H1 (cell line): ENCODE measurements at places on chromosomes 7 and 10.

DNA sequence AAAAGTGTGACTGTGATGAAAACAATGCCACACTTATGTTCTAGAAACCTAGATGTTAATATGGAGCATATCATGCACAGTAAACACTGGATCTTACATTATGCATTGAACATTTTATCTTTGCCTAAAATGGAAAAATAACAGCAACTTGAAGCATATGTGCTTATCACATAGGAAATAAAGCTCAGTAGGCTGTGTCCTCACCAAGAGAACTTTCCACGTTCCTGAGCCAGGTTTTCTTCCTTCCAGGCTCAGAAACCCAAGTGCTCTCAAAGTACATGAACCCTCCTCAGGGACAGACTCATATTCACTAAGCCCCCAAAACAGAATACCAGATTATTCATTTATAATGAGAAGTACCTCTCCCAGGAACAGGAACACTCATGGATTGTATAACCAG, 79.4 kb upstream of the PRKAR2B start:
- no peak for DNase-seq

DNA sequence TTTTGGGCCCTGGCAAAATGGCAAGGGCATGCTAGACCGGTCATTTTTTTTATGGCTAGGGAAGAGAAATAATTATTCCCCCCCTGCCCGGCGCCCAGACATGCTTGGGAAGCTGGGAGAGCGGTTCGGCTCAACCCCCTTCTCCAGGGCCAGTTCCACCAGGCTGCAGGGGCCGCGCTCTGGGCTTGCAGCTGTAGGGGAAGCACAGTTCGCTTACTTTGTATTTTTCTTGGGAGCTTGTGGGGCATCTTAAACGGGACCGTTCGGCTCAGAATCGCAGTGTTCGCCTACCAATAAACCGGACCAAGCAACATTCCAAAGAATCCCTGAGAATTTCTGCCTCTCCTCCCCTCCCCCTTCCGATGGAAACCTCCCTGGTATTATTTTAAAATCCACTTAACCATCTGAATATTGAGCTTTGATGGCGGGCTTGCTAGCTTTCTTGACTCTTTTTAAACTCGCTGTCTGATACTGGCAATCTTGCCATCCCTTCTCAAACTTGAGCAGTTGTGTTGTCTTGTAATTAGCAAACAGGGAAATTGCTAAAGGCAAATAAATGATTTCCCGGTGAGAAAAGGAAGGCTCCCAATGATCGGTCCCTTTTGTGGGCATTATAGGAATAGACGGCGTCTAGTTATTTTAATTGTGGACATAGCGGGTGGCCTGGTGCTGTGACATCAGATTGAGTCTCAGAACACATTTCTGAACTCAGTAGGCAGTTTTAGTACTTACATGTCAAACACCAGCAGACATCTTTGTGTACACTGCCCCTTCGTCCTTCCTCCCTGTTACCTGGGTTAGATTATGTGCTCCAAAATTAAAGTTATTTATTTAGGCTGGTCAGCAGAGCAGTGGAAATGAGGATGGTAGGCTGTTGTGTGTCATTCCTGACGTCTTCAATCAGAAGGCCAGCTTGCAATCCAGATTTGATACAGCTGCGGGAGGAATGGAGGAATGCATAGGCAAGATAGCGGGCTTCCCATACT, 3.4 kb downstream of the TCF7L2 start:
- DNase-seq: no peak

DNA sequence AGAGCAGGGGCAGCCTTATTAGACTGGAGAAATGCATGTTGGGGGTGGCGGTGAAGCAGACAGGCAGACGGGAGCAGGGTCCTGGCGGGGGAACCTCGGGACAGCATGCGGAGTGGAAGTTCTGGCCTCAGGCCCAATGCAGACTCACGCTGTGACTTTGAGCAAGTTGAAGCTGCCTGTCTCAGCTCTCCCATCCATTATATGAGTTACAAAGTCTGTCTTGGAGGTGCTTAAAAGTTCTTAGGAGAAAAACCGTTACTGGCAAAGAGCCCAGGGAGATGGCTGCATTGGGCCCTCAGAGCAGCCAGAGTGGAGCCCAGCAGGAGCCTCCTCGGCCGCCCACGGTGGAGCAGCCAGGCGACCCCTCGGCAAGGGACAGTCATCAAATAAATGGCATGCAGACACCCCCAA, 509.5 kb downstream of the PLXNA4 start:
- no peak for DNase-seq

- no peak for DNase-seq
Observed at GRCh38 chr7:69896121-69896520, 297.8 kb downstream of the AUTS2 start.

DNA sequence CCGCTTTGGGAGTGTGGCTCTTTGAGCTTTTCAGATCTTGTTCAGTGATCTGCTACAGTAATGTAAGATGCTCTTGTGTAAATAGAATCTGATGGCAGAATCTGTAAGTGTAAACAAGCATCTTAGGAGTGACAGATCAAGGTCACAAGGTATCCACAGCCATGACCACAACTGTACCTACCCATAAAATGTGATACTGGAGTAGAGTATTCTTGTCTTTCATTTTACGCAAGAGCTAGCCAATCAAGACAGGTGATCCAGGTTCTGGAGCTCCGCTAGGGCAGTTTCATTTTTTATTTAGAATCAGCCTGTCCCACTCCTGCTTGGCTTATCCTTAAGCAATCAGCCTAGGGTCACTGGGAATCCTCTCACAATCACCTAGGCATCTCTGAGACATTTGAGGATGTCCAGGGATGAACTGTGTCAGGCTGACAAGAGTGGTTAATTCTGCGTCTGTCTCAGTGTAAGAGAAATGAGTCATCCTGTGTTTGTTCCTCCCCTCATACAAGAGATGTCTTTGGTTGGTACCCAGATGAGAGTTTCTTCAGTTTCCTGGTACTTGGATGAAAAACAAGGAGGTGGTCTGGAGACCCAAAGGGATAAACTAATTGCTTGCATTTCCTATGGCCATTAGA, 13.6 kb downstream of the ZNF138 start:
- DNase-seq: no peak

DNA sequence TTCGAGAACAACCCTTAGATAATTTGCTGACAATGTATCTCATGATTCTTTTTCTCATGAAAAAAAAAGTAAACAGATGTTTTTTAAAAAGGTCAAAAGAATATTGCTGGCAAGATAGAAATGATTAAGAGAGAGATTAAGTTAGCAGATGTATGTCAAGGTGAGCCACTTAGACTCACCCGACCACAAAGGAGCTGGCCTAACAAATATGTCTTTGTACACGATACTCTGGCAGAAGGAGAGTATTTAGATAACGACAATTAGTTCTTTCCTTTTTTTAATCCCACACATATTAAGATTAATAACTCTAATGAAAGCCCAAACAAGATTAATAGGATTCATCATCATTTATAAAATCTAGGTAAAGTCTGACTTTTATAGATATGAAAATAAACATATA, 156.7 kb downstream of the RAPGEF5 start:
- DNase-seq: no peak

DNA sequence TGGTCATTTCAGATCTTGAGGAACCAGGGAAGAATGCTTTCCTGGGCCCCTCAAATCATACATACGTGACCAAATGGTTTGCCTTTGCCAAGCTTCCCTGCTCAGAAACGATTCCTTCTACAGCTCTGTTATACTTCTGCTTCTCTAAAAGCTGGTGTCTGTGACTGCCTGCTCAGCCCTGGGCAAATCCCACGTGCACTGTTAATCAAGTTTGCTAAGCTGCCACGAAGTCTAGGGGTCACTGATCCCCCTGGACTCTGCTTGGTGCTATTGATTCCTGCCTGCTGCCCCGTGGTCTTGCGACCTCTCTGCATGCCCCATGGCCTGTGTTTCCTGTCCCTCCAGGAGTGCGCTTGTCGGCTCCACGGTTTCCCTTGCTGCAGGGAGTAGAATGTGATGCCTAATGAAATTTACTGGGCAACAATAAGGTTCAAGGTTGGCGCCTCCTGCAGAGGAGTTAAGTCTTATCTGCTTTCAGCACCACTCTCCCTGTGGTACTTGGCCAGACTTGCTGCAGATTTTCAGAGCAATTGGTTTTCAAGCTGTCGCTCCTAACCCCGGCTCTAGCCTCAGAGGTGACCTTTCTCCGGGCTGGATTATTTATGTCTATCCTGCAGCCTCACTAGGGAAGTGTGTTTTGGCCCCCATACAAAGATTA, 201.6 kb upstream of the FZD8 start:
- no peak for DNase-seq

DNA sequence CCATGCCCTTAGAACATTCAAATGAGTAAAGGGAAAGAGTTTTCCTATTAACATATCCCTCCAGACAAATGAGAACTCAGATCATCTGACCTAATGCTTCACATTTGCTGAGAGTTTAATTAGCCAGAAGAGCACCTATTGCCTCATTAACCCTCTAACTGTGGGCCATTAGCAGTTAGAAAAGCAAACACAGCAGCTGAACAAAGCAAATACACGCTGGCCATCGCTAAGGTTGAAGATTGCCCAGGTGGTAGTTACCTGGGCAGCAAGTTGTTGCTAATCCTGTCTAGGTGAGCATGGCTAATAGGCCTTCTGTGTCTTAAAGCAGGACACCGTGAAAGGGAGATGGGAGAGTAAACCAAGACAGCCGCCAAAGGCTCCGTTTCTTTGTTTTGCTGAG, 49.9 kb upstream of the UCN3 start:
- no peak for DNase-seq

DNA sequence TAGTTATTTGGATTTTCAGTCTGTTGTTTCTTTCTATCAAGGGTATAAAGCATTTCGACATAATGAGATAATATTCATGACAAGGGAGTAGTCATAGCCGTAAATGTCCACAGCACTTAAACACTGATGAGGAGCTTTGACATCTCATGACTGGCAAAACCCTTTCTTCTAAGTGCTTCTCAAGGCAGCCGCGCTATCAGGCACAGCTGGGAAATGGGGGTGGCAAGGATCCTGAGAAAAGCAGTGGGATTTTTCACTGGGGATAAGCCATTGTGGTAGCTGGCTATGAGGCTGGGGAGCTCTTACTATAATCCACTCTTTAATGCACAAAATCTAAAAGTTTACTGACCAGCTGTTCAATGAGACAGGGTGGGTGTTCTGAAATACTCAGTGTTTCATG, 493.2 kb upstream of the KLF6 start:
- DNase-seq: no peak

GRCh38 chr10:112383325-112383724, 9.4 kb downstream of the ACSL5 start:
- no peak for DNase-seq

- no peak for DNase-seq
Observed at GRCh38 chr7:55439627-55440026, 74.5 kb downstream of the LANCL2 start.
